H7 (cell line): ENCODE measurements at places on chromosomes 1 and 21.

DNA sequence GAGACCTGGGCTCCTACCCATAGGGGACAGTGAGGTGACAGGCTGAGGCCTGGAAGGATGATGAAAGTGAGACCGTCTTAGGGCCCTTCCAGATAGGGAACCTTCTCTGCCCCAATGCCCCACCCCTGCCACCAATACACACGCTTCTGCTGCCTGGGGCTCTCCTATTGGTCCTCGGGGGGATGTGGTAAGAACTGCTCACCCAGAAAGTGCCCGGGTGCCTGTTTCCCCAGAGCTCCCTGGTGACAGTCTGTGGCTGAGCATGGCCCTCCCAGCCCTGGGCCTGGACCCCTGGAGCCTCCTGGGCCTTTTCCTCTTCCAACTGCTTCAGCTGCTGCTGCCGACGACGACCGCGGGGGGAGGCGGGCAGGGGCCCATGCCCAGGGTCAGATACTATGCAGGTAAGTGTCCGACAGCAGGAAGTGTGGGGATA is 948 bp downstream of the SEMA4A start:
- no peak for DNase-seq

DNA sequence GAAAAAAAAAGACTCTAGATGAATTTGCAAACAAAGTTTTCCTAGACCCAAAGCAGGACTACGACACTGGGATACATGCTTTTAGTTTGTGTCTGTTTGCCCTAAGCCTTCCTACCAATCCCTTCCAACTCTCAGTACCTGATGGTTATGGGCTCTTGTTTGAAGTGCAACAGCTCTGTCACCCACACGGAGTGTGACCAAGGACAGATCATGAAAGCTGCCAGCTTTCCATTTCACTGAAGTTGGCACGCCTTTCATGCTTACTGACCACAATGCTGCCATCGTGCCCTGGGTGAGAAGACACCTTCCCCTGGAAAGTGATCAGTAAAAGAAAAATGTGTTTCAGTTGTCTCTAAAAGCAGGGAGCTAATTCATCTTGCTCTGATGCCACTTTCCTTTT is 312.5 kb upstream of the PTBP2 start:
- no peak for DNase-seq

DNA sequence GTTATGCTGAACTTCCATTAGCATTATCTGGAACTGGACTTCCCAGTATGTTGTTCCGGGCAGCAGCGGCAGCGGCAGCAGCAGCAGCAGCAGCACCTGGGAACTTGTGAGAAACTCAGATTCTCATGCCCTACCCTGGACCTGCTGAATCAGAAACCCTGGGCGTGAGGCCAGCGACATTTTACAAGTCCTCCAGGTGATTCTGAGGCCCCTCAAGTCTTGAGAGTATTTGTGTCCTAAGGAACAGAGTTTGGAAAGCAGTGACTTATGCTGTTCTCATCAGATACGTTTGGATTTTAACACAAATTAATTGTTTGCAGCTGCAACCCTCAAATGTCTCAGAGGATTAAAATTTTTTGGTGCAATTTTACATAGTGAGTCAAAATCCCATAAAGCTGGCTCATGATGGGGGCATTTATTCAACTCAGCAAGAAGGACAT is 157.2 kb upstream of the KAZN start:
- DNase-seq, result no peak

DNA sequence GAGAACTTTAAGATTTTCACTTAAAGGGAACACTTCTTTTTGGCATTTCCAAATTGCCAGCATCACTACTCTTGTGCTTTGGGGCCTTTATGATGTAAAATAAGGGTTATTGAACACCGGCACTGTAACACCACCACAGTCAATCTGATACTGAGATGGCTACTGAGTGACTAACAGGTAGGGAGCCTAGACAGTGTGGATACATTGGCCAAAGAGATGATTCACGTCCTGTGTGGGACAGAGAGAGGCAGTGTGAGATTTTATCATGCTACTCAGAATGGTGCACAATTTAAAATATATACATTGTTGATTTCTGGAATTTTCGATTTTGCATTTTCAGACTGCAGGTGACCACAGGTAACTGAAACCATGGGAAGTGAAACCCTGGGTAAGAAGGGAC is 261.6 kb downstream of the SPATA17 start:
- DNase-seq, result no peak

GRCh38 chr1:1921459-1921862 is 2.4 kb upstream of the TMEM52 start:
- DNase-seq, result no peak

- DNase-seq, result no peak
Observed at GRCh38 chr1:160151303-160151702, at the start of gene ATP1A4. Gene ATP1A4 (plus strand): TSS chr1:160151603. CDS start chr1:160152041, 438 bp downstream.

GRCh38 chr1:4702932-4703331 is 48.5 kb downstream of the AJAP1 start:
- no peak for DNase-seq

GRCh38 chr1:163137556-163138265 is 65.0 kb downstream of the RGS5 start:
- no peak for DNase-seq

GRCh38 chr1:76136894-76137293 is 62.3 kb downstream of the ST6GALNAC3 start:
- no peak for DNase-seq

- no peak for DNase-seq
Observed at GRCh38 chr1:16967095-16967575, 13.3 kb downstream of the MFAP2 start.

GRCh38 chr1:178869119-178869697 is 1.7 kb downstream of the ANGPTL1 start:
- peak; percentile 10 for DNase-seq

- DNase-seq, result no peak
Observed at GRCh38 chr1:246445503-246445902, 61.6 kb downstream of the SMYD3 start.

DNA sequence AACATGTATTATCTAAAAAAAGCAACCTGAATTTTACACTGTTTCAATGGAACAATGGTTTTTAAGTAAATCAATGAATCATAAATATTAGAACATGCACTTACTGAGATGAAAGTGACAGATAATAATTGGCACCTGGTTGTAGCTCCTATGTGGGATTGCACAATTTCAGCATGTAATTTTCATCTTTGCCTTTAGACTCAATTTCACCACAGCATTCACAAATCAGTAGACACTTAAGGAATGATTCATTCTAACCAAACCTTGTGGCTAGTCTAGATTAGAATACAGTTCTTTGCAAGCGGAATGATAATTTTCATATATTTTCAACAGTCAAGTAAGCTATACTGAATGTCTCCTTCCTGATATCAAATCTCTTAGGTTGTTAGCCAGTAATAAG is 853.4 kb downstream of the KCNT2 start:
- no peak for DNase-seq

GRCh38 chr1:153677718-153678518 is 570 bp upstream of the NPR1 start:
- DNase-seq, result peak; percentile 92

DNA sequence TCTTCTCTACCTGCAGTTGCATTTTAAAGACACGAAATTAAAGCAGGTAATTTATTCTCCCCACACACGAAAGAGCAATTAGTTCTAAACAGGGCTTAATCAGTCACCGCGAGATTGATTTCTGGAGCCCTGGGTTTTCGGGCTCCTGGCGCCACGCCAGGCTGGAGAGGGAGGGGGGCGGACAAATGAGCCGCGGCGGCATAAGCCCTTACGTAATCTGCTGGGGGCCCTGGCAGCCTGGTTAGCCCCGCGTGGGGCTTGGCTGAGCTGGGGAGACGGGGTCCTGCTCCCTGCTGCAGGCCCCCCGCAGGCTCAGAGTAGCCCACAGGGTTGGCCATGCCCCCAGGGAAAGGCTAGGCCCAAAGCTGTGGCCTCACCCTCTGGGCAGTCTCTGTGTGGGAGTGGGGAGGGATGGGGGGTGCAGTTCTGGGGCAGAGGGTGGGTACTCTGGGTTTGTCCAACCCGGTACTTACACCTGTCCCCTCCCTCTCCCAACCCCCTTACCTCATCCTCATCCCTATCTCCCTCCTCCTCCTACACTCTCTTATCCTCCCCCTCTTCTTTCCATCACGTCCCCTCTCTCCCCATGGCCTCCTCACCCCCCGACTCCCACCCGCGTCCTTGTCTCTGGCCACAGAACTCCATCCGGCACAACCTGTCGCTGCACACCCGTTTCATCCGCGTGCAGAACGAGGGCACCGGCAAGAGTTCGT is 19.9 kb downstream of the FOXO6 start:
- peak; percentile 84 for DNase-seq

DNA sequence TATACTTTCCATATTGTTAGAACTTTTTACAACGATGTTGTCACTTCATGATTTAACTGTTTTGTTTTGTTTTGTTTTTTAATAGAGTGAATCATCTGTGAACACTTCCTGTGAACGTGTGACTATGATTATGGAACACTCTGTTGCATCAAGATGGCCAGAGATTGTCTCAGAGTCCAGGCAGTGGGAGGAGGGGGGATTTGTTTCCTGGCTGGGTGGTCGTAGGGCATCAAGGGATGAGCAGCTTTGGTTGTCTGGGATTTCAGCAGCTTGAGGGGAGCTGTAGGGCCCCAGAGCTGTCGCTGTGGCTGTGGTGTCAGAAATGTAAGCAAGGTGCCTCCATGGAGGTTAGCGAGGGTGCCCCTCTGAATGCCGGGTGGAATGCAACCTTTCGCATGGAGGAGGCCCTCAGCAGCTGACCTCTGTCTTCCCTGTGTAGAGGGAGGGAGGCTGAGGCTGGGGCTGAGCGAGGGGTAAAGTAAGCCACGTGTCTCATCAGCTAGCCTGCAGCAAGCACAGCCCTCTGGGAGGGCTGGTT is 21.4 kb downstream of the NEK2 start:
- DNase-seq, result no peak

DNA sequence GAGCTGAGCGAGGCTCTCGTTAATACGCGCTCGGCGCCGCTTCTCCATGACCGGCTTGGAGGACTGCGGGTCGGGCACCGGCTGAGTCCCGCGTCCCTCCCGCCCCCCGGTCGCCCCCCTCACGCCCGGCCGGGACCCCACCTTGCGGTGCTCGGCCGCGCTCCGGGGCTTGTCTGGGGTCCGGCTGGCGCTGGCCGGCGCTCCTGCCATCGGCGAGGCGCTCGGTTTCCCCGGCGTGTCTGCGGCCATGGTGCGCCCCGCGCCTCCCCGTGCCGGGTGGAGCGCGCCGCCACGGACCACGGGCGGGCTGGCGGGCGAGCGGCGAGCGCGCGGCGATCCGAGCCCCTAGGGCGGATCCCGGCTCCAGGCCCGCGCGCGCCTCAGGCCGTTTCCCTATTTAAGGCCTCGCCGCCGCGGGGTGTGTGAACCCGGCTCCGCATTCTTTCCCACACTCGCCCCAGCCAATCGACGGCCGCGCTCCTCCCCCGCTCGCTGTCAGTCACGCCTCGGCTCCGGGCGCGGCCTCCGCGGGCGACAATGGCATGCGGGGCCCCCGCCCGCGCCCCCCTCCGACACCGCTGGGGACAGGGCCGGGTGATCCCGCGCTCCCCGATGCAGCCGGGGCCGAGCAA is at the start of gene HES4:
TSS of gene HES4 (minus strand) at position 373 of the 632 bp plus-strand sequence. CDS start at position 249, 124 bp downstream.
- peak; percentile 98 for DNase-seq

DNA sequence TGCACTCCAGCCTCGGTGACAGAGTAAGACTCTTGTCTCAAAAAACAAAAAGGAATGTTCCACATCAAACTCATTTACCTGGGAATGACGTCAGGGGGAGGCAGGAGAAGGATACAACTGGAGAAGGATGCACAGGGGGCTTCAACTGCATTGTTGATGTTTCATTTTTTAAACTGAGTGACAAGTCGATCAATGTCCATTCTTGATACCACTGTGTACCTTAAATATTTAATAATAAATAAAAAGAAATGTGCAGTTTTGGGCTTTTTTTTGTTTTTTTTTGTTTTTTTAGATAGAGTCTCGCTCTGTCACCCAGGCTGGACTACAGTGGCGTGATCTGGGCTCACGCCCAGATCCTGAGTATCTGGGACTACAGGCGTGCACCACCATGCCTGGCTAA is 35.8 kb downstream of the PLEKHO1 start:
- DNase-seq, result no peak

- DNase-seq, result no peak
Observed at GRCh38 chr1:168656485-168656884, 72.5 kb downstream of the DPT start.

GRCh38 chr1:245693116-245693793 is 538.5 kb downstream of the KIF26B start:
- DNase-seq, result no peak

- DNase-seq, result no peak
Observed at GRCh38 chr21:28066076-28066475, 926.6 kb downstream of the LTN1 start.

GRCh38 chr1:45762291-45762690 is 11.8 kb upstream of the IPP start:
- DNase-seq, result no peak

DNA sequence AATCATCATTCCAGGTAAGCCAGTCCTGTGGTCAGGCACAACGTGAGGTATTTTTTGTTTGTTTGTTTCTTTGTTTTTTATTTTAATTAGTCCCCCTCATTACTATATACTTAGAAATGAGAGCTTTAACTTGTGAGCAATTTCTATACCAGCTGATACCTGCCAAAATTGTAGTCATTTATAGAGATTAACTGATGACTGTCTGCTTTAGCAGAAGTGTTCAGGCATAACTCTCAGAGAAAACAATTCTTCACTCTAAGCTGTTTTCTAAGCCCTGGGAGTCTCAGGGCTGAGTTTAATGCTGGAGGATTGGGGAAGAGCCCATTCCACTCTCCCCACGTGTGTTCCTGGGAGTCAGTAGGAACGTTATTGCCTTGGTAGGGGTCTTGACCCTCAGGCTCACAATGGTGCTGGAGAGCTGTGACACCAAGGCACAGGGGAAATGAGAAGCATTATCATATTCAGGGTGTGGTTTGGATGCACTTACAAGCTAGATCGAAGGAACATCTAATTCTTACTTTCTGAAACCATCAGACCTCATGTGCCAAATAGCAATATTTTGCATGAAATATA is 168.2 kb downstream of the CLIC6 start:
- DNase-seq, result no peak

DNA sequence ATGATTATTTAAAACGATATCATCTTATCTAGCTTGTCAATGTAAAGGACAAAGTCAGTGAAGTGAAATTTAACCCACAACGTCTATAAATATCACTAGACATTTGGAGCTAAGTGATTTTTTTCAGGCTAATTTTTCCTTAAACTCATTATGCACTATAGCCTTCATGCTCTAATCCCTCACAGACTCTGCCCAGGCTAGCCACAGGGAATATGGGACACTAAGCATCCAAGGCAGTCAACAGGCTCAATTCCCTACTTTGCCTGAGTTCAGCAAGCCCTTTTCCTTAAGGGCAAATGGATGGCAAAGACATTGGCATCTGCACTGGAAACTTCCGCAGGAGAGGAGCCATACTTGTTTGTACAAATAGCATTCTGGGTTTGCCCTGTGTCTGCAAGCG is 577.0 kb downstream of the LMO4 start:
- DNase-seq, result no peak
